ENCODE measurements at places on chromosomes 7 and 10.

- no peak for DNase-seq
Observed at GRCh38 chr10:126201603-126202002, 186.7 kb downstream of the ADAM12 start.

- no peak for DNase-seq
Observed at GRCh38 chr10:74213571-74214162, 62.6 kb downstream of the ADK start.

- no peak for DNase-seq
Observed at GRCh38 chr10:106734220-106734619, 430.3 kb downstream of the SORCS1 start.

- no peak for DNase-seq
Observed at GRCh38 chr7:142720986-142721385, 28.3 kb upstream of the PRSS1 start.

GRCh38 chr7:144437370-144438191 is 34.1 kb upstream of the NOBOX start:
- peak; percentile 64 for DNase-seq

DNA sequence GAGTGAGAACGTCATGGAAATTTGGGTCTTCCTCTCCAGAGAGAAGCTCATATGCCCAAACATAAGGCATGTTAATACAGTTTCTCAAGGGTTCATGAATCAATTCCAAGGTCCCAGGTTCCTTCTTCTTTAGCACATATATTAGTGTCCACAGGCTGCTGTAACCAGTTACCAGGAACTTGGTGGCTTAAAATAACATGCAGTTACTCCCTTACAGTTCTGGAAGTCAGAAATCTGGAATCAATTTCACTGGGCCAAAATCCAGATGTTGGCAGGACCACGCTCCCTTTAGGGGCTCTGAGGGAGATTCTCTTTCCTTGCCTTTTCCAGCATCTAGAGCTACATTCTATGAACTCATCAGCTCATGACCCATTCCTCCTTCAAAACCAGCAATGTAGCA is 64.8 kb downstream of the MRC1 start:
- no peak for DNase-seq

DNA sequence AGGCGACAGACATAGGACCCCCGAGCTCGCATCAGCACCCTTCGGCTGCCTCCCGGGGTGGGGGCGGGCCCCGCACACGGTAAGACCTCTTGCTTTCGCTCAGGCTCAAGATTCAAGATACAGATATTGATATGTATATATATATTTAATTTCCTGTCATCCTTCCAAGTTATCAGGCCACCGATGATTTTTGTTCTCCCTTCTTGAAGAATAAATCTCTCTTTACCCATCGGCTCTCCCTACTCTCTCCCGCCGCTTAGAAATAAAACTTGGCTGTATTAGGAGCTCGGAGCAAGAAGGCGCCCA is 603 bp downstream of the ADRA2A start:
- DNase-seq = no peak

DNA sequence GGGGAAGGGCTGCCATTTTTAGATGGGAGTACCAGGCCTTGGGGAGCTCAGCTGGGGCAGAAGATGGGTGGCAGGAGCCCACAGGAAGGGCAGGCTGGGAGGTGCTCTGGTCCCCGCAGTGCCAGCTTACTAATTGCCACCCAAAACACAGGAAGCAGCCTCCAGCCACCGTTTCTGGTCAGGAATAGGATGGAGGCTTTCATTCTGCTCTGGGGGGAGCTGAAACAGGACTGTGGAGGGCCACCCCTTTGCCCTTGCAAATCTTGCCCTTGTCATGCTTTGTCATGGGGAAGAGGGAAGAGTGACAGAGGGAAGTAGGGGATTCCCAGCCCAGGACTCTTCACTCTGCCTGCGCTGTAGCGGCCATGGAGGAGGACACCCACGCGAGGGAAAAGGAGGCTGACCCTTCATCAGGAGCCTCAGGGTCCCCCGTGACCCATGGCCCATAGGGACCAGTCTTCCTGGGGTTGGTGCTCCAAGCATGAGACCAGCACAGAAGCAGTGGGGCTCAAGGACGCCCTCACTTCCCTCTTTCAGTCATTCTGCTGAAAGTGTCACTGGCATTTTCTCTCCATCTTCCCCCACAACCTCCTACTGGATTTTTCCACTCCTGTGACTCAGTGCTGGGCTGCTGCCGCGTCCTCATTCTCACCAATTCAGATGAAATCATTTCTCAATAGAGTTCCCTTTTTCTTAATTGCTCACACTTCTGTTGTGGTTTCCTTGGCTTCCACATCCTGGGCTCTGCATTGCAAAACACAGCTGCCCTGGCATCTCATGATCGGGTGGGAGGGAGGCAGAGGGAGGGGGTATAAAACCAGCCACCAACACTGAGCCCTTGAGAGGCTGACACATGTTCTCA is 61.9 kb downstream of the MKI67 start:
- DNase-seq = peak; percentile 83

GRCh38 chr7:38953227-38953626 is 24.5 kb upstream of the POU6F2 start:
- no peak for DNase-seq

GRCh38 chr10:114631666-114632417 is 26.2 kb downstream of the ABLIM1 start:
- DNase-seq = peak; percentile 60

GRCh38 chr10:132929953-132930548 is 12.3 kb downstream of the CFAP46 start:
- no peak for DNase-seq

DNA sequence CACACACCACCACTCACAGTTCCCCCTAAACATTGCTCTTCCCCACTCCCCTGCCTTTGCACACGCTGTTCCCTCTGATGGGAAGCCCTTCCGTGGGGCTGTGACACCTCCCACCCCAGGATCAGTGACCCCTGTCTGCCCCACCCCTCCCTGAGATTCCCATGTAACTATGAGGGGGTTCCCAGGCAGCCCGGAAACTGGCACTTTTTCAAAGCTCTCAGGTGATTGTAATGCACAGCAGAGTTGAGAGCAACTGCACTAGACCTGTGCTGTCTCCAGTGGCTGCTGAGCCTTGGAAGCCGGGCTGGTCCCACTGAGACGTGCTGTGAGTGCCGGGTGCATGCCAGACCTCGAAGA is 29.8 kb downstream of the GPRIN2 start:
- peak; percentile 46 for DNase-seq

- no peak for DNase-seq
Observed at GRCh38 chr7:107596881-107597581, 17.0 kb downstream of the BCAP29 start.

DNA sequence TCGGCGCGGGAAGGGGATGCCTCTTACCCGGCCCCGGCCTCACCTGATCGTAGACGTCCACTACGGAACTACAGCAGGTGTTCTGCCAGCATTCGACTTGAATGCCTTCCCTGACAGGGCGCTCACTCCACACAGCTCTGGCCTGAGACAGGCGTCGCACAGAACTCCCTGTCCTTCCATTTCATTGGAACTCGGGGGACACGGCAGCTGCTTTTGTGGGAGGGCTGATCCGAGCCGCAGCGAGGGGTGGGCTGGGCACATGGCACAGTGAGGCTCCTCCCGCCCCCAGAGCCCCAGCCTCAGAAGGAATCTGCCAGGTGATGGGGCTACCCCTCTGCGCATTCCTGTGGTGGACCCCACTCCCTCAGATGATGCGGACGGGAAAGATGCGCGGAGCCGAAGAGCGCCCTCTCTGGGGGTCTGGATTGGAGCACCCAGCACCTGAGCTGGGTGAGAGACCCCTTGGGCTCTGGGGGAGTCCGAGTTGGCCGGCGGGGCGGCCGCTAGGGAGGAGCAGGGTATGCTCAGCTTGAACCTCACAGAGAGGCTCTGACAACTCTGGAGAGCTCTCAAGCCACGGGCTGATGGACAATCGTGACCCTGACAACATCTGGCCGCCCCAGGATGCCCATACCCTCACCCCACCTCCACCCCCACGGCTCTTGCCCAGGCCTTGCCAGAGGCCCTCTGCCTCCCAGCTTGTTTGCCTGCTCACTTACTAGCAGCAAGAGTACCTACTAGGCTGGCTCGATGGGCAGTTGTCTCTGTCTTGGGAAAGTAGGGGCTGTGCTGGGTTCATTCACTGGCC is 36.6 kb downstream of the RASGEF1A start:
- peak; percentile 51 for DNase-seq

DNA sequence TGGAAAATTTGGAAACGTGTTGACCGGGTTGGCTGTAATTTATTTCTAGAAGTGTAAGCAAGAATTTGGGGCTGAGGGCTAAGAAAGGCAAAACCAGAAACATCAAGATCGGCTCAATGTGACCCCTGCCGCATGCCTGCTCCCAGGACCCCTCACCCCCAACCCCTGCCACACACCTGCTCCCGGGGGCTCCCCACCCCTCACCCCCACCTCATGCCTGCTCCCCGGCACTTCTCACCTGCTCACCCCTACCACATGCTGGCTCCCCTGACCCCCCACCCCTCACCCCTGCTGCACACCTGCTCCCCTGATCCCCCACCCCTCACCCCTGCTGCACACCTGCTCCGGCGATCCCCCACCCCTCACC is 19.0 kb upstream of the CFAP46 start:
- no peak for DNase-seq

- no peak for DNase-seq
Observed at GRCh38 chr7:15308821-15309220, 253.0 kb downstream of the AGMO start.

- DNase-seq = no peak
Observed at GRCh38 chr7:47266799-47267198, 315.1 kb downstream of the TNS3 start.

DNA sequence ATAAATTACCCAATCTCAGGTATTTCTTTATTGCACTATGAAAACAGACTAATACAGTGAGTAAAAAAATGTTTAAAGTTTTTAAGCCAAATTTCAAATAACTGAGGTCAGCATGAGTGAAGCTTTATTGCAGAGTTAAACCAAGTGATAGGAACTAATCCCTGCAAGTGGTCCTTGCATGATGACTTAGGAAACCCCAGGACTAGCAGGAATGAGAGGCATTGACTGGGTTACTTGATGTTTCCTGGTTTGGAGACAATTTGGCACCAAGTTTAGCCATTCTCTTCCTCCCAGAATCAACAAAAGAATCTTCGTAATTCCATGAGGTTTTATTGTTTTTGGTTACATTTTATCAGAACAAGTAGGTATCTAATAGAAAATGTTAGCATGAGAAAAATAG is 194.2 kb downstream of the BICC1 start:
- no peak for DNase-seq

GRCh38 chr7:94580601-94581000 is 71.0 kb downstream of the CASD1 start:
- DNase-seq = no peak

DNA sequence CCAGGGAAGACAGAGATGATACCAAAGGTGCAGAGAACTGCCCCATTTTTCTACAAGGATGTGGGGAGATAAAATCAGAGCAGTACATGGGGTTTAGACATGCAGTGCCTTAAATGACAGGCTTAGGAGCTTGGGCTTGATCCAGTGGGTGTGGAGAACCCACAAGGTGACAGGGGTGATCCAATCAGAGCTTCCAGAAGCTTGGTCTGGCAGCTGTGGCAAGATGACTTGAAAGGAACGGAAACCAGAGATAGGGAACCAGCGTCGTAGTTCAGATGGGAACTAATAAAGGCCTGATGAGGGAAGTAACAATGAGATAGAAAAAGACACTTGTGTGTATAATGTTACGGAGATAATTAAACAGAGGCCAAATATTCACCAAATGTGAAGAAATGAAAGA is 80.7 kb downstream of the SLC37A3 start:
- DNase-seq = no peak
